ENCODE measurements at places on chromosomes 4 and X. TPM values are rescaled to one million over a fixed set of nuclear protein-coding genes. Genes with fewer than 3 reads are reported as not detected.

- no peak for DNase-seq
Measured at GRCh38 chrX:130771648-130772047, 131.4 kb downstream of the ENOX2 start.

- DNase-seq: no peak
Measured at GRCh38 chr4:174869339-174869738, 40.3 kb upstream of the GLRA3 start.

DNA sequence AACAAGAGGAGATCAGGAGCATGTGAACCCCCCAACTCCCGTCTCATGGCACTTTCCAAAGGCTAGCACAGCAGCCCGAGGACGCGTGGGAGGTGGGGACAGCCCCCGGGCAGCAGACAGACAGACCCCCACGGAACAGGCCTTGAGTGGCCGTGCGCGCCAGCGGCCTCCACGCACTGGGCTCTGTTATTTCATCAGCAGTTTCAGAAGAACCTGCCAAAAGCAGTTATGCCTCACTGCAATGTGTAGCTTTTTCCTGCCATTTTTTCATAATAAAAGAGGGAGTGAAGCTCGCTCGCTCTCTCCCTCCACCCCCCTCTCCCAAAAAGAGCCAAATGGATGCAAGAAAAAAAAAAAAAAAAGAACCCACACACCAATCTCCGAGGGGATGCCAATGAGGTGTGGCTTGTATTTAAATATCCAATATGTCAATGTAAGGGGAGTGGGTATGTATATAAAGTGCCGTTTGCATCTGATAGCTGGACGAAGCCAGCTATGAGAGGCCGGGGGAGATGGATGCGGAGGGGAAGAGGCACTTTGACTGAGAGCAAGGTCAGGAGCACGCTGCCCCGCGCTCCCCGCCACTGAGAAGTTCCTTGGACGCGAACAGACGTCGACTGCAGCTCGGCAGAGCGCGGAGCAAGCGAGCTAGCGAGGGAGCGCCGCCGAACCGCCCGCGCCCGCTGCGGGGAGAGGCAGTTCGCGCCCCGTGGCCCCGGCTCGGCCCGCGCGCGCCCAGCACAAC, at the start of gene FGF16:
FGF16 (plus strand) TSS at position 482 of the 745 bp plus-strand sequence. CDS start 286 bp downstream, outside the sequence.
- peak; percentile 51 for DNase-seq

DNA sequence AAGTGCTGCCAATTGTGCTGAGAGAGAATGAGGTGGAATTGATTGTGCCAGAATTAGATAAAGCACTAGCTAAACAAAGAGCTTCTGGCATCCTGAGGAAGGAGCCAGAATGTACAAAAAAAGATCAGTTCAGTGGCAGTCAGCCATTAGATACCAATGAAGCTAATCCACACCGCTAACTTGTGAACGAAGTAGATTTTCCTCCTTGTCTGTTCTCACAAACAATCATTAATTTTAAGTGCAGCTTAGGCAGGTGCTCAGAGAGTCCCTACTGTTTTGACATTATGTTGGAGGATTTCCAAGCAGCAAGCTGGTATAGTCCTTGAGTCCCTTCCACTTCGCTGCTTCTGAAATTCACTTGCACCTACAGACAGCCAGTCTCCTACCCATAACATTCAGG, 617.4 kb downstream of the CENPC start:
- peak; percentile 14 for DNase-seq

GRCh38 chr4:92514627-92515026, 210.9 kb downstream of the GRID2 start:
- no peak for DNase-seq

DNA sequence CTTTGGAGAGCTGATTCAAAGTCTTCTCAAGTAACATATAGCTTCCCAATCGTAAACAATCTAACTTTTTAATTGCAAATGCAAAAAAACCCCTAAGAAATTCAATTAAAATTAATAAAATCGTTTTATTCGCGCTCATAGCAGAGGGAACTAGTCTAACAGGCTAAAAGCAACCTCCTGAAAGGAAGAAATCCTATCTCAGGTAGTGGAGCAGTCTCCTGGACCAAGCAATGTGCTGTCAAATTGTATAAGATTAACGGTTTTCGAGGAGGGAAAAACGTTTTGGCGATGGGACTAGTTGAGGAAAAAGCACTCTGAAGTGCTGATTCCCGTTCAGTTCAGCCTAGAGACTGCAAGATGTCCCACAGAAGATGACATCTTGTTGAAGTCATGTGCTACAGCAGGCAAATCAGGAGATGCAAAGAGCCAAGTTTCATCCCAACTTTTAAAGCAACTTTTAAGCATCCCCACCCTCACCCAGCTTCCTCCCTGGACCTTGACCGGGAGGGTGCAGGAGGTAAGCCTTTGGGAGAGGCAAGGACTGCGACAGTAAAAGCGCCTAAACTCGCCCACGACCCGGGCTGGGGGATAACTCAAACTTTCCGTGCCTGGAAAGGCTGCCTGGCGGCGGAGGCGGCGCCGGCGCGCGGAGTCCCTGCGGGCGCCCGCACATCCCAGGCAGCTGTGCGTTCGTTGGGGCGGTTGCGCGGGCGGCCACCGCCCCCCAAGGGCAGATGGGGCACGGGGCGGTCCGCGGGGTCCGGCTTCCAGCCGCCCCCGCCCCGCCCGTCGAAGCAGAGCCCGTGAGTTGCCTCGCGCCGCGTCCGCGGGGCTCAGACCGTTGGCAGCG, 784 bp downstream of the MAP7D3 start:
- peak; percentile 36 for DNase-seq

GRCh38 chrX:154484255-154485149, 1.9 kb downstream of the UBL4A start:
- no peak for DNase-seq

GRCh38 chr4:107315584-107315983, 279.5 kb upstream of the DKK2 start:
- DNase-seq: no peak

DNA sequence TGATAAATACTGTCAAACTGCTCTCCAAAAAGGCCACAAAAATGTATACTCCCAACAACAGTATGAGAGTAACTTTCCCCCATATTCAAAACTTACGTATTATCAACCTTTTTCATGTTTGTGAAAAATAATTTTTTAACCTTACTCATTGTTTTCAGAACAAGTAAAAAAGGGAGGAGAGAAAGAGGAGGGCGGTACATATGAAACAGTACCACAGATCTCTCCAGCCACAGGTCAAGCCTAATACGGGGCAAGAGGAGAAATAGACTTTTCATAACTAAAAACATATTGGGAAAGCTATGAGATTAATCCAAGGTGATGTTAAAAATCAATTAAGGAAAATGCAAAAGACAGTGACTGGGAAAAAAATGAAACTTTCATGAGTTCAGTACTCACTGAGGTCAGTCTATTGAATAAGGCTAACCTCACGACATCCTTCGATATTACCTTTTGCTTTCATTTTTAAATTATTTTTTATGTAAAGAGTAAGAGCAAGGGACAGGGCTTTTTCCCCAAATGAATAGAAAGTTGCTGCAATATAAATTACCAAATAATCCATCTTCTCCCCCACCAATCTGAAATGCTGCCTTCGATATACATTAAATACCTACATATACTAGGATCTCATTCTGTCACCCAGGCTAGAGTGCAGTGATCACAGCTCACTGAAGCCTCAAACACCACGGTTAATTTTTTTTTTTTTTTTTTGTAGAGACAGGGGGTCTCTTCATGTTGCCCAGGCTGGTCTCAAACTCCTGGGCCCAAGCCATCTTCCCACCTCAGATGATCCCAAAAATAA, 25.3 kb downstream of the FBXW7 start:
- DNase-seq: no peak

GRCh38 chrX:83333813-83334212, 174.3 kb upstream of the POU3F4 start:
- no peak for DNase-seq

DNA sequence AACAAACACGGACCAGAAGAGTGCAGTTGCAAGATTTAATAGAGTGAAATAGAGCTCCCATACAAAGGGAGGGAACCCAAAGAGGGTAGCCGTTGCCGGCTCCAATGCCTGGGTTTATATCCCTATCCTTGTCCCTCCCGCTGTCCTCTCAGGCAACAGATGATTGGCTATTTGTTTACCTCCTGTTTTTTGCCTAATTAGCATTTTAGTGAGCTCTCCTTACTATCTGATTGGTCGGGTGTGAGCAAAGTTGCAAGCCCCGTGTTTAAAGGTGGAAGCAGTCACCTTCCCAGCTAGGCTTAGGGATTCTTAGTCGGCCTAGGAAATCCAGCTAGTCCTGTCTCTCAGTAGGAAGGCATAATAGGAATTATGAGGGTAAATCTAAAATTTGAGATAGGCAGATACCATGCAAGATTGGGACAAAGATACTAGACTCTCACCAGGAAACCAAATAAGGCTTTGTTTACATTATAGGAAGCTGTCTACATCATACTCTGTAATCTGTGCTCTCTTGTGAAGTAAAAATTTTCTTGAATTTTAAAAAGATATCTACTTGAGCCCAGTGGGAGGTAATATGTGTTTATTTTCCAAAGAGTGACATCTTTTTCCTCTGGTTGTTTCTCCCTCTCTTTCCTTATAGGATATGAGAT, 65.9 kb downstream of the ATP10D start:
- no peak for DNase-seq

- DNase-seq: no peak
Measured at GRCh38 chrX:22194660-22194945, 78.1 kb upstream of the CBLL2 start.

DNA sequence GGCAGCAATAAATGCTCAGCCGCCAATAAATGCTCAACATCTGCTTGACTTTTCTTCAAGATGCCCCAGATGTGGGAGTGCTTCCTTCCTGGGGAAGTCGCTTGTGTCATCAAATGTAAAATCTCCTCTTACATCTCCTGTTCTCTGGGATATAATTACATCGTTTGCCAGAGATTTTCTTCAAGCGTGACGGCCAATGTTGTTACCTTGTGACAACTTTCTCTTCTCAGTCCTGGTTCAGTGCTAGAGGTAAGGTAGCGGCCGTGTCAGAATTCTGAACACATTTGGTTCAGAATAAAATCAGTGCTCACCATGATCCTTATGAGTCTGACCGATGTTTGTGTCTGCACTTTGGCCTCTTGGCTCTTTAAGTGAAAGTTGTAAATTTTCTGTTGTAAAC, 102.5 kb downstream of the ASMT start:
- DNase-seq: no peak

GRCh38 chrX:103734125-103734760, 23.5 kb downstream of the TMEM31 start:
- DNase-seq: no peak

DNA sequence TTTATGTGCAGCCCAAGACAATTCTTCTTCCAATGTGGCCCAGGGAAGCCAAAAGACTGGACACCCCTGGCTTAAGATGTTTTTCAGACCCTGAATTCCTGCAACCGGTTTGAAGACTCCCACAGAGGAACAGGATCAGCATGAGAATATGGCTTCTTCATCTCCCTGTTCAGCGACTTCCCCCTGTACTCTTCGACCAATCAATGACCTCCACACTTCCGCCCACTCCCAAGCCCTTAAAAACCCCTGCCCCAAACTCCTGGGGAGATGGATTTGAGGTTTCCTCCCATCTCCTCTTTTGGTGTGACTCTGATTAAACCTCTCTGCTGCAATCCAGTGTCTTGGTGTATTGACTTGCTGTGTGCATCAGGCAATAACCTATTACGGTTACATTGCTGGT, 344.4 kb downstream of the NR3C2 start:
- no peak for DNase-seq

GRCh38 chrX:8783097-8783713, 18.0 kb downstream of the FAM9A start:
- DNase-seq: no peak

GRCh38 chr4:56276547-56276946, 110.7 kb downstream of the AASDH start:
- DNase-seq: no peak

- no peak for DNase-seq
Measured at GRCh38 chr4:113908829-113909228, 70.6 kb downstream of the ARSJ start.

GRCh38 chr4:56757261-56757746, 64.2 kb downstream of the SPINK2 start:
- DNase-seq: no peak

ADH7 gene
- polyA plus RNA-seq: 1.2 TPM

OPHN1 gene
- 1.4 TPM for polyA plus RNA-seq

VEGFD gene
- polyA plus RNA-seq: 0.25 TPM

ZRSR2 gene
- 15.5 TPM for polyA plus RNA-seq

ABCG2 gene
- polyA plus RNA-seq: 0.25 TPM

BEX5 gene
- polyA plus RNA-seq: 8.5 TPM

ENPEP gene
- 0.19 TPM for polyA plus RNA-seq

RPGR gene
- polyA plus RNA-seq: 5.3 TPM

C4orf36 gene
- not detected for polyA plus RNA-seq

RASL11B gene
- 0.83 TPM for polyA plus RNA-seq

TMEM35A gene
- polyA plus RNA-seq: not detected

SFRP2 gene
- polyA plus RNA-seq: 2.7 TPM

TMPRSS11B gene
- not detected for polyA plus RNA-seq

All from stomach (tissue), 19 donors.